ENCODE measurements at places on chromosomes 16 and 17.

DNA sequence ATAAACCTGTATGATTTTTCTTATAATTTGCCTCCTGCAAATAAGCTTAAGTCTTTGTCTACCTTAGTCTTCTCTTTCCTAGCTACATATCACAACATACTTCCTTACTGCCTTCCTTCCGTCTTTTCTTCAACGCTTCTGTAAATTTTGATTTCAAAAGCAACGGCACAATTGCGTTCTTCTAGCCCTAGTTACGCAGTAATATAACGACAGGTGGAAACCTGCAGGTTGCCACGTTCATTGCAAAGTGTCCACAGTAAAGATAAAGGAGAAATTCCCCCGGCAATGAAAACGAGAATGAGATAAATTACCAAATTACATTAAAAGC lies 546 bp upstream of the PSMD7 start:
- DNase-seq: no peak

GRCh38 chr16:74735162-74735452 lies 34.4 kb upstream of the MLKL start:
- no peak for DNase-seq

DNA sequence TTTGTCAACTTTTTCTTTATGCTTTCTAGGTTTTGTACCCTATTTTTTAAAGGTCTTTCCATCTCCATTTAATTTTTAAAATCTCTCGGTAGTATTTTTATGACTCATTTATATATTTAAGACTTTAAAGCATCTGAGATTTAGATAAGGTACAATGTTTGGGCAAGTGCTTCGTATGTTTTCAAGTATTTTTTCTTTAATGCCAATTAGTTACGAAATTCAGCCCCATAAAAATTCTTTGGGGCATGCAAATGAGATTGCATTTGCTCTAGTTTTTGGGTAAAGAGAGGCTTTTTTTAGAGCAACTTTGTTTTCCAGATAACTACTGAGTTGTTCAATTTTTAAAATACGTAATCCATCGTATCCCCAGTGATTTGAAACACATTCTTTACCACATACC lies 65.3 kb upstream of the CRHR1 start:
- no peak for DNase-seq

GRCh38 chr16:87921236-87921773 lies 15.0 kb downstream of the CA5A start:
- DNase-seq: no peak

- DNase-seq: peak; percentile 64
Measured at GRCh38 chr17:62805234-62805633, 2.9 kb downstream of the MARCHF10 start.

DNA sequence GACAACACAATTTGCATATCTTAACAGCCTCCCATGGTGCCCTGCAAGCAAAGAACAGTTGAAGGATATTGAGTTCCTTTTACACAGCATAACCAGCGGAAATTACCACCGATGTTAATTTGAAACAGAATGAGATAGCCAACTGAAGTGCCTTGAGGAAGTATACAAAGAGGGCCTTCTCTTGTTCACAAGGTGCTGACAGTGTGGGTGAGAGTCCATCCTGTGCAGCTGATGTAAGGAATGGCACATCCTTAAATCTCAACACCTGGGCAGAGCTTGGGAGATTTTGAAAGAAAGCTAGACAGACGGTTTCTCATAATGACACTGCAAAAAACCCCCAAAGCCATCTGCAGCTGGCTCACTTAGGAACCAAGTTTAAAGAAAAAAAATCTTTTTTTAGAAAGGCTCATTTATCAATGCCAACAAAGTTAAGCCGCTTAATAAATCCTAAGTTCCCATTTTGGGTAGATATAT lies 818.6 kb downstream of the KCNJ2 start:
- DNase-seq: no peak

- no peak for DNase-seq
Measured at GRCh38 chr16:64384636-64385035, 737.2 kb downstream of the CDH11 start.

DNA sequence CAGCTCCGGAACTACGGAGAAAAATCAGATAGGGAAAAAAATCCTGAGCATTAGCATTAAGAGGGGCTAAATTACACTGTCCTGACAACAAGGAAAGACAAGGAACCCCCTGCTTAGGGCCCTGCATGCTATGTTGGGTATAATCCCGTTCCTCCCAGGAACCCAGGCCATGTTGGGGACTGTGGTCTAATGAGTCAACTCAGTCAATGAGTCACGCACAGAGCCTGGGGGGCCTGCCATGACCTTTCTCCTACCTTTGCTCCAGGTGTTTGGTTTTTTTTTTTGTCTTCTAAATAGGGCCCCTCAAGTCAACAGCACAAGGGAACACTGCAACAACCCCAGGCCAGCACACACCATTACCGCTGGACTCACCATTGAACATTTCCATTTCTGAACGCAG lies 8.9 kb upstream of the ZNF200 start:
- DNase-seq: no peak

DNA sequence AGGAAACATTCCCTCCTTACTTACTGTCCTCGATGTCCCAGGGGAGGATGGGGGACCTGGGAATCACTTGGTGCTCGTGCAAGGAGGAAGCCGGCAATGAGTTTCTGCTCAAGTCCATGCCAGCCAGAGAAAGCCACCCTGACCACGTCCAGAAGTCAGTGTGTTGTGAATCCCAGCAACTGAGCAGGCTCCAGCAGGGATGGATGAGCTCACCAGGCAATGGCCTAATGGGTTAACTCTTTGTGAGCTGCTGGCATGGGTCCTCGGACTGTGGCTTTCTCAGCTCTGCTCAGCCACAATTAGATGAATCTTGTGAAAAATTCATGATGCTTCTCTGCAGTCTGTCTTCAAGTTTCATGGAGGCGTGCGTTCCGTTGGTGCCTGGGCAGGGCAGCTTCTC lies at the start of gene PIRT:
Gene PIRT, minus strand, starts transcription at position 167 of the 400 bp plus-strand sequence. CDS start 12,442 bp downstream, outside the sequence.
- no peak for DNase-seq

Measured in fibroblast of upper back skin (primary cell).